ENCODE measurements at places on chromosomes 13 and 19.

- DNase-seq, result no peak
These were observed 154.7 kb upstream of the SGCG start for GRCh38 chr13:23025864-23026608.

GRCh38 chr19:9796113-9796773 is 22.6 kb downstream of the FBXL12 start:
- peak; percentile 86 for DNase-seq

GRCh38 chr19:54418030-54418929 is 3.0 kb downstream of the TTYH1 start:
- DNase-seq, result no peak

GRCh38 chr19:19074196-19074882 is 10.5 kb downstream of the SLC25A42 start:
- DNase-seq, result no peak

DNA sequence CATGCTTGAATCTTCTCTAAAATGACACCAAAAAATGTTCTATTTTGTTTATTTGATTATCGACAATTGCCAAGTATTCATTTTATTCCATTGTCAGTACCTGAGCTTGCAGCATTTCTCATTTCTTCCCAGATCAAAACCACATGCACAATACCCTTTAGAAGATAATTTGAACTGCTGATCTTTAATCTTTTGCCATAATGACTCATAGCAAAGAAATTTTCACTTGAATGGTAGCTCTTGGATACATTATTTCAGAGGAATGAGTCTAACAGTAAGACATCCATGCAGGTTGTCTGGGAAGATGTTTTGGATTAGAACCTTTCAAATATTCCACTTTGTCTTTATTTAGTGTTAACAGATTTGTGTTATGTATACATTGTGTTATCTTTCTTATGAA is 42.0 kb upstream of the RXFP2 start:
- no peak for DNase-seq

- no peak for DNase-seq
These were observed 7.1 kb upstream of the CIRBP start for GRCh38 chr19:1261798-1262622.

DNA sequence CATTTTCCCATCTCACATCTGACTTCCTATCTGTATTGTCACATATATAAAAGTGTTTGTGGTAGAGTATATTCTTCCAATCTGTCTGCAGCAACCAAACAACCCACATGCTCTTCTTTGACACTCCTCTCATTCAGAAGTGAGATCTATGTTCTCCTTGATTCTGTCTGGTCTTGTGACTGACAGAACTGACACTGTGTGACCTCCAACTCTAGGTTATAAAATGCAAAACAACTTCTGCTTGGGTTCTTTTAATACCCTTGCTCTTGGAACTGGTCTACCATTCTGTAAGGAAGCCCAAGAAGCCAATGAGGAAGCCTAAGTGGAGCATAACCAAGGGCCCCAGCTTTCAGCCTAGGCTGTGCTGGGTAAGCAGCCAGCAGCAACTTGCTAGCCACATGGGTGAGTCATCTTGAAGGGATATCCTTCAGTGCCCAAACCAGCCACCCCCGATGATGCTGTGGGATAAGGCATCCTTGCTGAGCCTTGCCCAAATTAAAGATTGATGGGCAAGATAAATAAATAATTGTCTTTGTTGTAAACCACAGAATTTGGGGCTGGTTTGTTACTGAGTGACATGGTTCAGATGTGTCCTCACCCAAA is 18.4 kb upstream of the ITM2B start:
- no peak for DNase-seq

DNA sequence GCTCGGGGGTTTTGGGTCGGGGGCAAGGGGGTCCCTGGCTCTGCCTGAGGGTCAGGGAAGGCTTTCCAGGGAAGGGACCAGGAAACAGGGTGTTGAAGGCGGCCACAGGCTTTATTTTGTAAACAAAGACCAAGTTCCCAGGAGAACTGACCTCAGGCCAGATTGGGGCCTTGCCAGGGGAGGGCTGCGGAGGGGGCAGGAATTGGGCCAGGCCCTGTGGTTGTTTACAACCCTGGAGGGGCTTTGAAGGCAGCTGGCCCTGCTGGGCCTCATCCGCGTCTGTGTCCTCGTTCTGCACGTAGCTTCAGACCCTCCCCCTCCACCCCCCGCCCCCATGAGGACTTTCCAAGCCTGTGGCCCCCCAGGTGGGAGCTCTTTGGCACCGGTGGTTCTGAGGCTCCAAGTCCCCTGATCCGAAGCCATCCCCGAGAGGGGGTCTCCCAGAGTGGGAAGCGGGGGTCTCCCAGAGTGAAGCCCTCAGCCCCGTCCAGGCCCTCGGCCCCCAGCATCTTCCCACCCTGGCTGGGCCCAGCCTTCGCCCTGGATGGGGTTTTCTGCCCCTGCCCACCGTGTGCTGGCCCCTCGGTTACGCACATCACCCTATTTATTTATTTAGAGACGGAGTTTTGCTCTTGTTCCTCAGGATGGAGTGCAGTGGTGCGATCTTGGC is 13.5 kb upstream of the BSG start:
- no peak for DNase-seq

DNA sequence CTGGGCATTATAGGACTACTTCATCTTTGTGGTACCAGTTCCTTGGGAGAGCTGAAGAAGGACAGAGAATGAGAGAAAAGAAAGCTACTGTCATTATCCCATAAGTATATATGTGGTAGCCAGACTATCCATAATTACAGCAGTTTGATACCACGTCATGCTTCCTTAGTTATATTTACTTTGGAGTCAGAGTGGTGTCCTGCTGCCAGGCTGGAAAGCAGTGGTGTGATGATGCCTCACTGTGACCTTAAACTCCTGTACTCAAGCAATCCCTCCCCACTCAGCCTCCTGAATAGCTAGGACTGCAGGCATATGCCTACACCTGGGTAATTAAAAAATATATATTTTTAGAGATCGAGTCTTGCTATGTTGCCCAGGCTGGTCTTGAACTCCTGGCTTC is 57.8 kb downstream of the WTIP start:
- no peak for DNase-seq

- no peak for DNase-seq
These were observed 511.3 kb downstream of the MYO16 start for GRCh38 chr13:109140479-109141349.

- peak; percentile 64 for DNase-seq
These were observed at the start of gene ZNF835 for GRCh38 chr19:56671613-56671994. Gene ZNF835, minus strand, starts transcription at chr19:56671757. Its CDS starts 6,559 bp downstream, at chr19:56665198.

GRCh38 chr13:113916330-113916815 is 52.5 kb upstream of the GAS6 start:
- DNase-seq, result no peak

- no peak for DNase-seq
These were observed 7.9 kb downstream of the CDC37 start for GRCh38 chr19:10395436-10395835.

DNA sequence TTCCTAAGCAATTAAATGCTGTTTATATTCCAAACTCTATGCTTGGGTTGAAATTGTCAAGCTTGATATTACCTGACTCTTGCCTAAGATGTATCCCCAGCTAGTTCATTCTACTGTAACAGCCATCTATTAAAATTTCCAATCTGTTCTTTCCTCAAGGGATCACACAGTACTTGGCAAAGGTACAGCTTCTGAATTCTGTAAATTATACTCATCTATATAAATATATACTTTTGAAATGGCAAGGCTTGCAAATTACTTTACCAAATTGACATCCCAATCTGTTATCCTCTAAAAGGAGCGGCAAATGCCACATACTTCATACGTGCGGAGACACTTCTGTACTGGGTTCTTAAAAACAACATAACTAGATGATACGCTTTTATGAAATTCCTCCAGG is 330.2 kb downstream of the DNAJC15 start:
- DNase-seq, result no peak

DNA sequence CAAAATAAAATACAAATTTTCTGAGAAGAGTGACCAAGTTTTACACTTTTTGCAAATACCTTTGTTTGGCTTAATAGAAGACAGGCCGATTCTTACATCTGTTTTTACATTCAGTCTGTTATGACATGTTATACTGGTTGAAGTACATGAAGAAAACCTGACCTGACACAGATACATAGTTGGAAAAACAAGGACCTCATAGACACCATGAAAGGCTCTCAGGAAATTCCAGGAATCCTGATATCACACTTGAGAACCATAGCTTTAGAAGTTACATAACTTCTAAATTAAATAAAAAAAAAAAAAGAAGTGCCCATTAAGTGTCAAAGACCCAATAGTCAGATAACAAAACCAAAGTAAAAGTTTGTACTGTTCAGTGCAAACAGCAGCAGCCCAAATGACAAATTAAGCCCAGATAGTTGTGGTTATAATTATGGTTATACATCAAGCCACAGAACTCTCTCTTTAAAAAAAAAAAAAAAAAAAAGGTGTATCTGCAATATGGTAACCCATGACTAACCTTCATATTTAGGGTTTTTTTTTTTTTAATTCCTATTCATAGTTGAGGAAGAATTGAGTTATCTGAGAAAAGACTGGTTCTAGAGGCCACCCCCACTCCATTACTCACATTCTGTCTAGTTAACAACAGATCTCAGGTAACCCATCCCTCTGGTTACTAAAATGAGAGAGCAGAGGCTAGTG is 19.8 kb downstream of the RBM26 start:
- no peak for DNase-seq

GRCh38 chr13:60090574-60090973 is 73.2 kb downstream of the DIAPH3 start:
- no peak for DNase-seq

DNA sequence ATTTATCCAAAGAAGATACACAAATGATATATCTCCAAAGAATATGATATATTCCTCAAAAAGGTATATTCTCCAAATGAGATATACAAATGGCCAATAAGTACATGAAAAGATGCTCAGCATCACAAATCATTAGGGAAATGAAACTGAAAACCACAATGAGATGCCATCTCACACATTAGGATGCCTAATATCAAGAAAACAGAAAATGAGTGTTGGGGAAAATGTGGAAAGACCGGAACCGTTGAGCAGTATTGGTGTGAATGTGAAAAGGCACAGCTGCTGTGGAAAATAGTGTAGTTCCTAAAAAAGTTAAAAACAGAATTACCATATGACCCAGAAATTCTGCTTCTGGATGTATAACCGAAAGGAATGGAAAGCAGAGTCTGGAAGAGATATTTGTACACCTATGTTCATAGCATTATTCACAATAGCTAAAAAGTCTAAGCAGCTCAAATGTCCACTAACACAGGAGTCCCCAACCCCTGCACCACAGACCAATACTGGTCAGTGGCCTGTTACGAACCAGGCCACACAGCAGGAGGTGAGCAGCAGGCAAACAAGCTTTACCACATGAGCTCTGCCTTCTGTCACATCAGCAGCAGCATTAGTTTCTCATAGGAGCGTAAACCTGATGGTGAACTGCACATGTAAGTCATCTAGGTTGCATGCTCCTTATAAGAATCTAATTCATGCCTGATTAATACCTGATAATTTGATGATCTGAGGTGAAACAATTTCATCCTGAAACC is 291.9 kb downstream of the PCDH20 start:
- no peak for DNase-seq

GRCh38 chr13:109883181-109884180 is 97.1 kb upstream of the IRS2 start:
- no peak for DNase-seq

GRCh38 chr13:51733374-51734298 is 70.3 kb downstream of the DHRS12 start:
- no peak for DNase-seq

DNA sequence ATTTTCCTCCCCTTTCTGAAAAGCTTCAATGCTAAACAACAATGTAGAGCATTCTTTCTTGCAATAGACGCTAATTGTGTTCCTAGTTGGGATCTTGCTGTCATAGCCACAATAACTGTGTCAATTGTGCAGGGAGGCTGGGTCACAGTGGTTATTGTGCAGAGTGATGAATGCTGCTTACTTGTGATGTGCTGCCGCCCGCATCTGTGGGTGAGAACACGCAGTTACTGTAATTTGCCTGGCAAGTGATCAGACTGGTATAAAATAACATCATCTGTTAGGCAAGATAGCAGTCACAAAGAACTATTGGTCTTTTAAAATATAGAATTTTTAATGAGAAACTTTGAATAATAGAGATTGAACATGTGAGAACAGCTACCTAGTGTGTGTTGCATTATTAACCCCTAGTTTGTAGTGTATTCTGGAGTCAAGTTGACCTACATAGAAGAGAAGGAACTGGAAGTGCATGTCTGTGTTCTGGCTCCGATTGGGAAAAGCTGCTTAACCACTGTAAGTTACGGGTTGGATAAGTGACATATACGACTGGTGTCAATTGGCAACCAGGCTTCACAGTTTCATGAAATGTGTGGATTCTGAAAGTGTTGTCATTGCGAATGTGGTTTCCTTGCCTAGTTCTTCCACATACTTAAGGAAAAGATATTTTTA is 43.6 kb downstream of the SLAIN1 start:
- DNase-seq, result no peak

GRCh38 chr19:33740811-33741396 is 55.8 kb upstream of the KCTD15 start:
- DNase-seq, result no peak

- no peak for DNase-seq
These were observed 7.7 kb upstream of the RNF113B start for GRCh38 chr13:98184792-98185191.

DNA sequence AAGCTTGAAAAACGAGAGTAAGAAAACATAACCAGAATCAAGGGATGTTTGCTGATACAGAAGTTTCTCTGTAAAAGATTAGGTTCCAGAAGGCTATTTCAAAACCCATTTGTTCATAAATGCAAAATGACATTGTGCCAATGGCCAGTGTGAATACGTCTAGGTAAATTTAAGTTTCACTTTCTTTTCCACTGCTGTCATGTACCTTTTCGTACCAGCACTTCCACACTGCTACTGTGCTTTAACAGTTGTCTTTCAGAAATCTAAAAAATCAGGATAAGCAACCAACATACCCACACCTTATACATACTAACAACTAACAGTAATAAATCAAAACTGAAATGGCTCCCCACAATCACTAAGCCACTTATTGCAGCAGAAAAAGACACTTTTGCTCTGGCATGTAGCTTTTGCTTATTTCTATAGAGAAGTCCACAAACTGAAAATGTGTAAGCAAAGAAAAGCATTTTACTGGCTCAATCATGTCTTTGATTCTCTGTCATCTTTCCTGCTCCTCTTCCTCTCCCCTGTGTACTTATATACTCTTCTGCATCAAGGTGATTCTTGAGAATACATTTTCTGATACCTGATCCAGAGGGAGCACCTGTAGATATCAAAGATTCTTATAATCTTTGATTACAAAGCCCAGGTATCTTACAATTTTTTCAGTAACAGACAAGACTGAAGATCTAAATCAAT is 34.3 kb downstream of the ELF1 start:
- DNase-seq, result no peak

GRCh38 chr19:43662487-43662886 is 7.5 kb downstream of the PLAUR start:
- no peak for DNase-seq

DNA sequence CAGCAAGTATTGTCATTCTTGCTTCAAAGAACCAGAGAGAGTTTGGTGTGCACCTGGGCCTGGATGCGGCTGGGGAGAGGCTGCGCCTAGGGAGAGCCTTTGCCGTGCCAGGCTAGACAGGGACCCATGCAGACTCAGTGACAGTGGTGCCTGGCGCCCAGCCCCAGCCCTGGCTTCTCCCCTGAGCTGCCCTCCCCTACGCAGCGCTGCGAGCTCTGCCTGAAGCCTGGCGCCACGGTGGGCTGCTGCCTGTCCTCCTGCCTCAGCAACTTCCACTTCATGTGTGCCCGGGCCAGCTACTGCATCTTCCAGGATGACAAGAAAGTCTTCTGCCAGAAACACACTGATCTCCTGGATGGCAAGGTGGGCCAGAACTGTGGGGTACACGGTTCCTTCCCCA is 12.0 kb downstream of the KMT2B start:
- DNase-seq, result no peak

GRCh38 chr19:47331931-47332547 is at the start of gene C5AR2:
Gene C5AR2, plus strand, starts transcription at chr19:47332175. Its CDS starts 8,625 bp downstream, at chr19:47340800.
- no peak for DNase-seq
